ENCODE measurements at places on chromosomes 12 and 14.

DNA sequence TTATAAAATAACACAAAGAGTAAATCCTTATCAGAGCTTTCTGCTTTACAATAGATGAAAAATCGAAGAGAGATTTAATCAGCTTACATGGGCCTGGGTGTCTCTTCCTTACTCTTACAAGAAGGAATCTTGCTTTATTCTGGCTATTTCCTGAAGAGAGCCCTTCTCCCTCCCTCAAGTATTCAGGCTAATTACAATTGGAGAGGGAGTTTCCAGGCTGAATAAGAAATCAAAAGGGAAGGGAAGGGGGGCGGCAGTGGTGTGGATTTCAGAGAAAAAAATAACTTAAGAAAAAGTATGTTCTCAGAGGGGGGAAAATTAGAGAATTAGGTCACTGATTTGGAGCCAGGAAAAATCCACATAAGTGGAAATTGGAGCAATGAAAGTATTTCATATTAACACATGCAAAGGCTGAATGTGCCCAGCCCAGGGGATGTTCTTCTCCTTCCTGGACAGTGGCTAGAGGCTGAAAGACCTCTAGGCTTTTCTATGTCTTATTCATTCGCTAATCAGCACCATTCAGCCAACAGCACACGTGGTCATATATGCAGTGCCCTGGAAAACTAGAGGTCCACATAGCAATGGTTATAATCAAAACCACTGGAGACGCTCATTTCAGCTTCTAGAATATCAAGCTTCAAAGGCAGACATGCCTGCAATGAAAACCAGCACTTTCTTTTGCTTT is 158.9 kb upstream of the BTG1 start:
- no peak for DNase-seq

DNA sequence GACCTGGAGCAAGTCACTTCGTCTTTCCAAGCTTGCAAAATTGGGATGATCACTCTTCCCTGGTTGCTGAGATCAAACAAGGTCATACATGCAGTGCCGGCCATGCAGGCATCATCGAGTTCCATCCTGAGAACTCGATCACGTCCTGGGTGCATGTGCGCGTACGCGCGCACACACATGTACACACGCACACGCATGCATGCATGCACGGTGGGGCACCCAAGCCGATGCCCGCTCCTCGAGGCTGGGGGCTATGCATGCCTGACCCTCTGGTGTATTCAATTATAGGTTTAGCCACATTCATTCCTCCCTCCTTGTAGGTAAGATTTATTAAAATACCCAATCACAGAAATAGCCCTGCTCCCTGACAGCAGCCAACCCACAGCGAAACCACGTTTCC is 26.0 kb downstream of the MMAB start:
- DNase-seq = no peak

GRCh38 chr12:108686780-108687179 is 44.5 kb downstream of the CORO1C start:
- no peak for DNase-seq

DNA sequence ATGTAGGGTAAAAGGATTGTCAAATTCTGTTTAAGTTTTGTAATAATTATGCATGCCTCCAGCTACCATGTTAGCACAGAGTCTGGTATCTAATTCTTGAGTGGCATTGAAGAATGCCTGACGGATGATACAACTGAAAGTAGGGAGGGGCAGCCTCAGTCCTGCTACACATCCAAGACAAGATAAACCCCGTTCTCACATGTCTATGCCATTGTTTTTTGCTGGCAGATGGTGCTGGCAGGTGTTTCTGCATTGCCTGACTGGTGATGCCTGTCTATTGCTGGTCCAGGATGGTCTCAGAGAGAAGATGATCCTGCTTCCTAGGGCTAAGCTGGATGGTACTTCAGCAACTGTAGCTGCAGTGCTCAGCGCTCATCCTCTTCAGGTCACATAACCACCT is 245.8 kb upstream of the NAV3 start:
- DNase-seq = no peak

DNA sequence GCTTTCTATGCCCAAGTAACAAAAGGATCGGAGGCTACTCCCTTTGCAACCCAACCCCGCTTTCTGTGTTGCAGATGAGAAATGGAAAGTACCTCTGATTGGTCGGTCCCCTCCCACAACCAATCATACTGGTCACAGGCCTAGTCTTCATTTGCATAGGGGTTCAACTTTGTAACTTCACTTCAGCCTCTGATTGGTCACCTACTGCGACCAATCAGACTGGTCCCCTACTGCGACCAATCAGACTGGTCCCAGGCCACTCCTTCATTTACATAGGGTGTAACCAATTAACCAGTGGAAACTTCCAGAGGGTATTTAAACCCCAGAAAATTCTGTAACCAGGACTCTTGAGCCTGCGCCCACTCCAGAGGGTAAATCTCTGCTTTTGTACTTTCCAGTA is 906.4 kb upstream of the TMEM132C start:
- DNase-seq = no peak

DNA sequence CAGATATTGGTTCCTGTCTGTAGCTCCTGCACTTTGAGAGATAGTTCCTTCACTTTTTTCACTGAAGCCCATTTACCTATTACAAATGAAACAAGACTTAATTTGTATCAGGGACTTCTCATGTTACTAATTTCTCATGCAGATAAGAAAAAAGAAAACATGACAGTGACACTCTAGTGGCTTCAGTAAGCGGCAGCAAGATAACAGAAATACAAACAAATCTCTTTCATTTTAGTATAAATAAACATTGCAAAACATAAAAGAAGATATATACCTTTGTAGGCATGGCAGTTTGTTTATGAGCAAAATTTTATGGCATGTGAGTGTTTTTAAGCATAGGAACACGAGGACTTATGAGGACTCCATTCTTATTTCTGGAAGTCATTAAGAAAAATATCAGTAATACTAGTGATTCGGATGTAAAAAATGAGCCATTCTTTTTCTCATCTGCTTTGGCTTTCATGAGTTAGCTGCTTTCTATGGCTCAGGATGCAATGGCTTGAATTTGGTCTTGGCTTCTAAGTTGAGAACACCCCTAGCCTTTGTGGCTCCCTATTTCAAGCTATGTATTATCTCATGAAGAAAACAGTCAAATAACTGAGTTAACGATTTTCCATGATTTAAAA is 310.1 kb upstream of the RGS6 start:
- no peak for DNase-seq

DNA sequence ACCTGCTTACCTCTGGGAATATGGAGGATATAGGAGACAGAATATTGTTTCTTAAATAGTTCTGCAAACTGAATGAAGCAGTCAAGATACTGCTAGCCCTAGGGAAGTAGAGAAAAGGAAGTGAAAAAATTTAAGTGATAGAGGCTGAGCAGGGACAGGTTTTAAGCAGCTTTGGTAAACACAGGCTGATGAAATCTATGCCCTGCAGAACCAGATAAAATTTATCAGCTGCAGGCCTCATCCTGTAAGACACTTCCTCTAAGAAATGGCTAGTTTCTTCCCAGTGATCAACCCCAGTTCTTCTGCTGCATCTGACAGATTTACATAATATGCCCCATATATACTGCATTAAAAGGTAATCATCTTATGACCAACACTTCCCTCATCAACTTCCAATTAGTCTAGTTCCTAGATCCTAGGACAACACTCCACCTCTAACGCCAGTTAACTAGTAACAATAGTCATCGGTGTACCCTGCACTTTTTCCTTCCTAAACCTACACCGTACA is 1.3 kb upstream of the ESYT1 start:
- no peak for DNase-seq

DNA sequence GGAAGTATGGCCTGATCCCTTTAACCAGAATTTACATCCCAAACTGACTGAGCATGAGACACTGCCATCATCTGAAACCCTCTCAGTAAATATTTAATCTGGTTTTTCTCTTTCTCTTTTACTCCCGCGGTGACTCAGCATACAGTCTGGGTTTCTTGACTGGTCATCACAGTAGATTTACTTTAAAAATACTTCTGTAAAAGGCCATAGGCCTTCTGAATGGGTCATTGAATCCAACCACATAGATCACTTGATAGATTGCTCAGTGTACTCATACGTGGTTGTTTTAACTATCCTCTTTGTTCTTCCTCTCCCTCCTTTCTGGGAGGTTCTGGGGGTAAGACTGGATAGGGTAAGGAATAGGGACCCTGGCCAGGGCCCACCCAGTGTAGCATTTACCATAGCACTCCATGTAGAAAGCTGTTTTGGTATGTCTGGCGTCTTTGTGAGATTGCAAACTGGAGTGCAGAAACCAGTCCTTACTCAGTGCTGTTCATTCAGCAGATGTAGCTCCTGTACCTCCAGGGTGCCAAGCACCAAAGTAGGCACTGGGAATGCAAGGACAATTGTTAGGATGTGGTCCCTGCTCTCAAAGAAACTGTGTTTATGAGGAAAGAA is 165.7 kb downstream of the SRGAP1 start:
- no peak for DNase-seq

- no peak for DNase-seq
Measured at GRCh38 chr14:75418850-75419768, 8.7 kb upstream of the JDP2 start.

- DNase-seq = no peak
Measured at GRCh38 chr14:59318908-59319307, 130.4 kb downstream of the DAAM1 start.

- DNase-seq = no peak
Measured at GRCh38 chr14:79242666-79243065, 968.6 kb downstream of the DIO2 start.

- no peak for DNase-seq
Measured at GRCh38 chr12:105600911-105601545, 270.5 kb downstream of the C12orf75 start.

- DNase-seq = no peak
Measured at GRCh38 chr14:84217066-84217465, 1312.9 kb upstream of the FLRT2 start.

GRCh38 chr12:104243971-104244370 is 28.4 kb downstream of the TXNRD1 start:
- DNase-seq = no peak

- no peak for DNase-seq
Measured at GRCh38 chr14:79167957-79168356, 997.8 kb downstream of the NRXN3 start.

DNA sequence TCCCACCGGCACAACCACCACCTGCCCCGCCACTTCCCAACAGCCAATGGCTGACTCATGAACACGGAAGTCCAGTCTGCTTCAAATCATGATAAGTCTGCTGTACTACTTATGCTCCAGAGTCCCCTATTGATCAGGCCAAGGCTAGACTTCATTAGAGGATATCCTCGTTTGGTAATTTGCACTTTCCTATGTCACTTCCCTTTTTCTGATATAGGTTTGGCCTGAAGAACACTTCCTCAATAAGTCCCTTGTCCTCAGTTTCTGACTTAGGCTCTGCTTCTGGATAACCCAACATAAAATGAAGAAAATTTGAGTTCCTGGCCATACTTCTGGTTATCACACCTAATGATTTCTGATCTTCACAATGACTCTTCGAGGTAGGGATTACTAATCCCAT is 45.3 kb downstream of the IFNG-AS1 start:
- DNase-seq = no peak

DNA sequence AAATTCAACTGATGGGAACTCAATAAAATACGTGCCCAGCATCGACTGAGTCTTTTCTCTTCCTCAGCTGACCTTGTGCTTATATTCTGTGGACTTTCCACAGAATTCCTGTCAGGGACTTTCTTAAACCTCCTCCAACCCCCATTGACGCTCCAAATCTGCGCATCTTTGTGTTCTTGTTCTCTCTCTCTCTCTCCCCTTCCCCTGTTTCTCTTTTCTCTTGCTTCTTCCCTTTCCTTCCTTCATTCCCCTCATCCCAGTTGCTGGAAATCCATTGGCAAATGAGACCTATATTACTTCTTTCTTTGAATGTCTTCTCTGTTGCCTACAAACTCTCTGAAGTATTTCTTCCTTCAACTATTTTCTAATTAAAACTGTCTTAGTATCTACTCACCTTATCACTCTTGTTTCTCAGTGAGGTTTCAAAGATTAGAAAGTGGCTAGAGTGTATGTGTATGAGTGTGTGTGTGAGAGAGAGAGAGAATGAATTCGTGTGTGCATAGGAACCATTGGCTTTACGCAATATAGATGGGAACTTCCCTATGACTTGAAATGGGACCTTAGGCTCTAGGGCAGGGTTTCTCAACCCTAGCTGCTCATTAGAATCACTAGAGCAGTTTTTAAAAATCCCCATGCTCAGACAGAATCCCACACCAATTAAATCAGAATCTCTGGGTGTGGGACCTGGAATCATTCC is 41.8 kb upstream of the DHRS7 start:
- DNase-seq = no peak

GRCh38 chr12:106254724-106255123 is 6.9 kb upstream of the CKAP4 start:
- DNase-seq = no peak

- no peak for DNase-seq
Measured at GRCh38 chr14:75725481-75725880, 64.4 kb downstream of the TTLL5 start.

- DNase-seq = no peak
Measured at GRCh38 chr14:86847140-86847539, 1145.8 kb downstream of the GALC start.

DNA sequence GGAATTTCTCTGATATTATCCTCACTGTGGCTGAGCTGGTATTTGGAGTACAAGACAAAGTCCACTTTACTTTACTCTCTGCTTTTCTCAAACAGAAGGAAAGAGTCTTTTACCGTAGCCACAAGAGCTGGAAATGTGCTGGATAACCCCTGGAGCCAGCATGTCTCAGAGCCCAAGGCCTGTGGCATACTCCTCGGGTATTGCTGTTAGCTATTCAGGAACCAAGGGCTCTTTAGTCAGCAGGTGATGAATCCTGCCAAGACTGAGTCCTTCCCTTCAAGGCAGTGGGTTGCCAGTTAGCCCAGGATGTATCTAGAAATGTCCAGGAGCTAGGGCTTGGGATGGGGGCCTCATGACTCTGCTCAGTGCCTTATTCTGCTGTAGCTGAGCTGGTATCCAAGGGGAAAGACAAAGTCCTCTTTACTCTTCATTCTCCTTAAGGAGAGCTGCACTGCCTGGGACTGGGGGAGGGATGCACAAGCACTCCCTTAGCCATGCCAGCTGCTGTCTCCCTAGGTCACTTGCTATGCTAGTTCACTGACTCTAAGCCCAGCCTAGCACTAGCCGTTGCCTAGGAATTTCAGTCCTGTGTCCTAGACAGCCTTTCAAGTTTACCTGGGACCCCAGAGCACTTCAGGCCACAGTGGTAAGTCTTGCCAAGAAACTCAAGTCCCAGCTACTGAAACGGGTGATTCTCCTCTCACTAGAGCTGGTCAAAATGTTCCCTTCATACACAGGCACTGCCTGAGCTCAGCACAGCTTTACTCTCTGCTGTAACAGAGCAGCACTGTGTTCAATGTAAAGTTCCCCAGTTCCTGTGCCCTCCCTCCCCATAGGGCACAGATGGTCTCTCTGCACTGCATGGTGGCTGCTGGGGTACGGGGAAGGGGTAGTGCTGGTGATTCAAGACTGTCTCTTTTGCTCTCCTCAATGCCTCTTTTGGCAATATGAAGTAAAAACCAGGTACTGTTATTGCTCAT is 136.4 kb downstream of the SLC35F4 start:
- no peak for DNase-seq

- no peak for DNase-seq
Measured at GRCh38 chr14:105144026-105144665, 24.4 kb downstream of the JAG2 start.

GRCh38 chr12:57111031-57111734 is at the start of gene STAT6:
STAT6 (minus strand) TSS chr12:57111362; CDS start chr12:57108278, 3,084 bp downstream.
- DNase-seq = peak; percentile 71

Data from naive thymus-derived CD8-positive, alpha-beta T cell (primary cell).